Stimulated activated CD4-positive, alpha-beta T cell treated with anti-CD3 and anti-CD28 coated beads, Interleukin-4, amount 100 ng/mL, for 1 hour (primary cell): ENCODE measurements at places on chromosomes 6 and 20.
A peak's percentile ranks its signal among the peaks of the same experiment; 100 is the strongest.

DNA sequence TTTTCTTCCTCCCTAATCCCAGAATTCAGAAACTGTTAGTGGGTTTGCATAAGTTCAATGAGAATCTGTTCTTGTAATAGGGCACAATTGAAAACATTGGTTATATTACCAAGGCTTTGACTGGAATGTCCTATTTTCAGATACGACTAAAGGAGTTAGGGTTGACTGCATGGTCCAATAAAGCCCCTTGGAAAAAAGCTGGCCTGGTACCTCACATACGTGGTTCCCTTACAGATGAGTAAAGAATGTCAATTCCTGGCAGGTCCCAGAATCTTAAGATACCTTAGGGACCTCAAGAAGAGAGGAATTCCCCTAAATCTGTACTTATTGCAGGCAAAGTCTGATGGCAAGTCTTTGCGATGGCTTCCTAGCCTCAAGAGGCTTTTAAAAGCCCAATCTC is 4.6 kb downstream of the PPDPF start:
- no peak for DNase-seq

- DNase-seq, result no peak
Observed at GRCh38 chr20:58169450-58169849, 59.0 kb downstream of the ANKRD60 start.

GRCh38 chr6:111664565-111665030 is 58.9 kb upstream of the TRAF3IP2 start:
- DNase-seq, result no peak

DNA sequence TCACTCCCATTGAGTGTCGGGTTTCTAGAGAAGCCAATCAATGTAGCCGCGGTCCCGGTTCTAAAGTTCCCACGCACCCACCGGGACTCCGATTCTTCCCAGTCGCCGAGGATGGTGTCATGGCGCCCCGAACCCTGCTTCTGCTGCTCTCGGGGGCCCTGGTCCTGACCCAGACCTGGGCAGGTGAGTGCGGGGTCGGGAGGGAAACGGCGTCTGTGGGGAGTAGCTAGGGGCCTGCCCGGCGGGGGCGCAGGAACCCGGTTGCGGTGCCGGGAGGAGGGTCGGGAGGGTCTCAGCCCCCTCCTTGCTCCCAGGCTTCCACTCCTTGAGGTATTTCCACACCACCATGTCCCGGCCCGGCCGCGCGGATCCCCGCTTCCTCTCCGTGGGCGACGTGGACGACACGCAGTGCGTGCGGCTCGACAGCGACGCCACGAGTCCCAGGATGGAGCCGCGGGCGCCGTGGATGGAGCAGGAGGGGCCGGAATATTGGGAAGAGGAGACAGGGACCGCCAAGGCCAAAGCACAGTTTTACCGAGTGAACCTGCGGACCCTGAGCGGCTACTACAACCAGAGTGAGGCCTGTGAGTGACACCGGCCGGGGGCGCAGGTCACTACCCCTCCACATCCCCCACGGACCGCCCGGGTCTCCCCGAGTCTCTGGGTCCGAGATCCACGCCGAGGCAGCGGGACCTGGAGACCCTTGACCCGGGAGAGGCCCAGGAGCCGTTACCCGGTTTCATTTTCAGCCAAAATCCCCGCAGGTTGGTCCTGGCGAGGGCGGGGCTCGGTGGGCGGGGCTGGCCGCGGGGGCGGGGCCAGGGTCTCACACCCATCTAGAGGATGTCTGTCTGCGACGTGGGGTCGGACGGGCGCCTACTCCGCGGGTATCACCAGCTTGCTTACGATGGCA is 35.2 kb upstream of the HLA-G start:
- DNase-seq, result peak; percentile 72

DNA sequence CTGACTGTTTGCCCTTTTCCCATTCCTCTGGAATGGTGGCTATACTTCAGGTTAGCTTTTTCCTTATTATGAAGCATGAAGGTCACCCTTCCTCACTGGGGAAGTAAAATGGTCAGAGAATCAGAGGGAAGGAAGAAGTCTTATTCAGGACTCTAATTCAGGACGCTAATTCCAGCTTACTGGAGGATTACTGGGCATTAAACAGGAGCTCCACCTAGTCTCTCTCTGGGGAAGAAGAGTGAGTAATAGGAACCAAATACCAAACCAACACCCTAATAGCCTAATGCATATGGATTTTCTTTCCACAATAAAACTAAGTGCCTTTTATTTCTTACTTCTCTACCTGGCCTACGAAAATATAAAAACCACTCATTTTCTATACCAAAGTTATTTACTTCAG is 10.1 kb downstream of the CRISP1 start:
- no peak for DNase-seq
